ENCODE measurements at places on chromosomes 11 and 22.

DNA sequence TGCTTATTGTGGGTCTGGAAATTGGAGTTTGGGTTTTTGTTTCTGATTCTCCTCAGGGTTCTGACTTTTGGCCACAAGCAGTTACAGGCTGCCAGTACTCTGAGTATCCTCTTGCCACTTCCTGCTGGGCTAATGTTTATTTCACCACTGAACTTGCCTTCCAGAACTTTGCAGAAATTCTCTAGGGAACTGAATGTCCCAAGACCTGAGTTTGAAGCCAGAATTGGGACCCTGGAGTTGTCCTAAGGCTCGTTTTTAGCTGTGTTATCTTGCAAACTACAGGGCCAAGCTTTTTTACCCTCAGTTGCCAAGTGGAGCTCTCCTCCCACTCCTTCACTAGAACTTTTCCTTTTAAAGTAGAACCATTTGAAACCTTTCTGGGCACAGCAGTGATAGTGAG, 89.9 kb downstream of the FAT3 start:
- no peak for DNase-seq

GRCh38 chr11:44221992-44222391, 87.9 kb downstream of the ALX4 start:
- no peak for DNase-seq

GRCh38 chr11:67016550-67016949, 6.4 kb upstream of the SYT12 start:
- no peak for DNase-seq

DNA sequence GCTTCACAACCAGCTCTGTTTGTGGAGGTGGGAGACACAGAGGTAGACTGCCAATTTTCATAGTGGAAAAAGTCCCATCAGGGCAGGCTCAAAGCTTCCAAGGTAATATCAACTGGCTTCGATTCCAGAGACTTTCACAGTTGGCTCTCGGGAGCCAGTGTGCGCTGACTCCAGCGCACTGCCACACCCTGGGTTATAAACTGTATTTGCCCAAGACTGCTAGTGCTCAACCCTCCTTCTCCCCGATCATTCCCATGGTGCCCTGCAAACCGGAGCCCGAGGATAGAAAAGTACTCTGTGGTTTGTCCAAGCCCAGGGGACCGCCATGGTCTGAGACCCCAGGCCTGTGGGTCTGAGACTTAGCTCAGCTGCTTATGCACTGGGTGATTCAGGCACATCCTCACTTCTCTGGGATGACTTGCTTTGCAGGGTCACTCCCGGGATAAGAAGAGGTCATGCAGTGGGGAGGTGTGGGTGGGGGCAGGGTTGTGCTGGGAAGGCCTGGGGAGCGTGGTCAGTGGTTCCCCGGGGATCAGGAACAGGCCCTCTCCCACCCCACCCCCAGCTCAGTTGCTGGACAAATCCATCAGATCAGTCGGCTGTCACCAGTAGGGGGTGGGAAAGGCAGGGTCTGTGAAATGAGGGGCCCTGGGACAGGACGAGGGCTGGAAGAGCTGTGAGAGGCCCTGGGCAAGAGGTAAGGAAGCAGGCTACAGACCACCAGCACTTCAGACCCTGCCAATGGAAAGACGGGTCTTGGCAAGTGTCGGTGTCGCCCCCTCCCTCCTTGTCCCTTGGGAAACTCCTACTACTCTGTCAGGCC, 26.7 kb upstream of the PICK1 start:
- DNase-seq = no peak

DNA sequence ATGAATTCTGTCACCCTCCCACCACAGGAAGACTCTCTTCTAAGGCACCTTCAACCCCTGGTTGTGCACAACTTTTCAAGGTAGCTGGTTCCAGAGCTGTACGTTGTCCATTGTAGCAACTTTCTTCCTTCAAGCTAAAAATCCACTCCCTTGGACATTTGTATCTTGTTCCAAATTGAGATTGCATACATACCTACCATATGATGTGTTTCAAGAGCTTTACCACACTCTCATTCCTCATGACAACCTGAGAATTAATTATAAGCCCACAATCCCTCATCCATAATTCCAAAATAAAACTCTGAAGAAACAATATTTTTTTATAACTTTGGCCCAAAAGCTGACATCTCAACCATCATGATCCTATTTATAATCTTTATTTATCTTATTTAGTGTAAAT, 3.0 kb downstream of the OR52W1 start:
- no peak for DNase-seq

DNA sequence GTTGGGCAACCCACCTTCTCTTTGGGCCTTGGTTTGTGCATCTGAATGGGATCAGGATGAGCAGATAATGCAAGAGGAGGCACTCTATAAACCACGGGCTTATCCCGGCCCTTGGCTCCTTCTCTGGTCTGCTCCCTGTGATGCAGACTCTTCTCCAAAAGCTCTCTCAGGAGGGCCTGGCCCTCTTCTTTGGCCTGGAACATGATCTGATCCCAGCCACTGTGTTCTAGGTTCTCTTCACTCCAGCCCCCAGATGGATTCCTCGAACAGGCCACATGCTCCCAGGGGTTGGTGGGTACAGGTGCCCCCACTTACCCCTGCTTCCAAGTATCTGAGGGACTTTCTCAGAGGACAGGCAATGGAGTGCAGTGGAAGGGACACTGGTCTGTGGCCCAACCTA, 8.7 kb upstream of the UCP3 start:
- no peak for DNase-seq

GRCh38 chr11:17906436-17906835, 106.4 kb downstream of the SERGEF start:
- no peak for DNase-seq

- DNase-seq = no peak
Observed at GRCh38 chr11:79421820-79422219, 19.0 kb downstream of the TENM4 start.

GRCh38 chr11:121950160-121950559, 165.9 kb downstream of the BLID start:
- DNase-seq = no peak

GRCh38 chr11:119194811-119195440, 9.7 kb downstream of the NHERF4 start:
- no peak for DNase-seq

DNA sequence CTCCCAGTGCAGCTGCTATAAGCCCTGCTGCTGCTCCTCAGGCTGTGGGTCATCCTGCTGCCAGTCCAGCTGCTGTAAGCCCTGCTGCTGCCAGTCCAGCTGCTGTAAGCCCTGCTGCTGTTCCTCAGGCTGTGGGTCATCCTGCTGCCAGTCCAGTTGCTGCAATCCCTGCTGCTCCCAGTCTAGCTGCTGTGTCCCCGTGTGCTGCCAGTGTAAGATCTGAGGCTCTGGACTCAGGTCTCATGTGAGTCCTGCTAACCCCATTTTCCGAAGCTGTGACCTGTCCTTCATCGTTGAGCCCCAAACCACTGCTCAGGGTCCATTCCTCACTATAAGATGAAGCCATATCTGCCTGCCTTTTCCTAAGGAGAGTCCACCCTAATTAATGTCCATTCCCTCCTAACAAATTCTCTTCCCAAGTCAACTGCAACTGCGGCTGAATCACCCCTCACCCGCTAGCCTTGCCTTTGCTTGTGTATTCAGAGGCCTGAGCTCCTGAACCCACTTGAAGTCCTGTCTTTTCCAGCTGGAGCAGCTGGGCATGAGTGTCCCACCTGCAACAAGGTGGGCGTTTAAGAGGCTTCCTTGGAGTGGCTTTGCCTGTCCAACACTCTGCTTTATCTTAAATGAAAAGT, 626 bp downstream of the KRTAP5-7 start:
- DNase-seq = no peak

- DNase-seq = no peak
Observed at GRCh38 chr22:44383064-44383575, 70.4 kb upstream of the SHISAL1 start.

GRCh38 chr11:45603946-45604682, 61.3 kb downstream of the CHST1 start:
- DNase-seq = no peak

DNA sequence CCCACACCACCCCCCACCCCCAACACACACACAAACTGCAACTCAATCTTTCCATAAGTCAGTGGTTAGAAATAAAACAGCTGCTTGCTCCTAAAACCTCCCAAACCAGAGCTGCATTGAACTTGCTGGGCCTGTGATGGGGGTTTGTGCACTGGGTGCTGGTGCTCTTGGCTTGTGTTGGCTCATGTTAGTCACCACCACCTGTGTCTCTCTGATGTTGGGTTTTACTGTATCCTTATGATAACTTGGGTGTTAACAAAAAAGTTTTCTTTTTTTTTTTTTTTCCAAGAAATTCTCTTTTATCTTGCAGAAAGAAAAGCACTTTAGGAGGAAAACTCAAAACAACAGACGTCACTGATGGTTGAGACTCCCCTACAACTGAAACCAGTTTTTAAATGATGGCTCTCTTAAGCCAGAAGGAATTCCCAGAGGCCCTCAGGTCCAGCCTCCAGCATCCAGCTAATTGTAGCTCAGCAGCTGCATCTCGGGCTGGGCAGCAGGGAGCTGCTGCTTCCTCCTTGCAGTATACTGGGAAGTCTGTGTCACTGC, 79.9 kb upstream of the DRD2 start:
- DNase-seq = no peak

DNA sequence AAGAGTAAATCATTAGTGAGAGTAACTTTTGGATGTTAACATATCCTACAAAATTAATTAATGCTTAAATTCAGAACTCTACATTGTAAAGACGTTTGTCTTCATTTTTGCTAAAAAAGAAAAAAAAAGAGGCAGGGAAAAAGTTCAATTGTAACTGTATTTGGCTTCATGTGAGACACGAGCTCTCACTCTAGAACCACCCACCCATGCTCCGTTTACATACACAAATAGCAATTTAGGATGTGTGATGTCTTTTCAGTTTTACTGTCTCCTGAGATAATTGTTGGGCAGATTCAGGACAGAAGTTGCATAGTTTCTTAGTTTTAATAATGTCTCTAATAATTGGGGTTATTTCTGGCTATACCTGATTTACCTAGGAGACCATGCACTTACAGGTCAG, 248.6 kb downstream of the AASDHPPT start:
- no peak for DNase-seq

GRCh38 chr11:45105233-45105983, 41.0 kb upstream of the PRDM11 start:
- peak; percentile 67 for DNase-seq

- peak; percentile 41 for DNase-seq
Observed at GRCh38 chr22:35838855-35839576, 121.3 kb downstream of the APOL5 start.

- no peak for DNase-seq
Observed at GRCh38 chr22:25690798-25691197, 51.2 kb upstream of the MYO18B start.

DNA sequence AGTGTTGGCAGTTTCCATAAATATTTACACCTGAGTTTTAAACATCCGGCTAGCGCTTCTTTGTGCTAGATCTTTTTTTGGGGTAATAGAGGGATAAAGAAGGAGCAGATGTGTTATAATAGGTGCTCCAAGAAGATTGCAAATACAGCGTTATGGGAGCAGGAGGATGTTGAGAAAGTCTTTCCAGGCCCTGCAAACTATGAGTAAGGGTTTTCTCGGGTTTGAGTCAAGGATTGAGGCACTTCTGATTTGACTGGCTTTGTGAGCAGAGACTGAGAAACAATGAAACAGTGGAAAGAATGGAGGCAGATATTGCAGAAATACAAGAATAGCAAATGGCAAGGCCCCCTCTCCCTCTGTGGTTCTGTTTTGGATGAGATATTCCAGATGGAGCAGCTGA, 155.0 kb upstream of the TIMP3 start:
- DNase-seq = no peak

DNA sequence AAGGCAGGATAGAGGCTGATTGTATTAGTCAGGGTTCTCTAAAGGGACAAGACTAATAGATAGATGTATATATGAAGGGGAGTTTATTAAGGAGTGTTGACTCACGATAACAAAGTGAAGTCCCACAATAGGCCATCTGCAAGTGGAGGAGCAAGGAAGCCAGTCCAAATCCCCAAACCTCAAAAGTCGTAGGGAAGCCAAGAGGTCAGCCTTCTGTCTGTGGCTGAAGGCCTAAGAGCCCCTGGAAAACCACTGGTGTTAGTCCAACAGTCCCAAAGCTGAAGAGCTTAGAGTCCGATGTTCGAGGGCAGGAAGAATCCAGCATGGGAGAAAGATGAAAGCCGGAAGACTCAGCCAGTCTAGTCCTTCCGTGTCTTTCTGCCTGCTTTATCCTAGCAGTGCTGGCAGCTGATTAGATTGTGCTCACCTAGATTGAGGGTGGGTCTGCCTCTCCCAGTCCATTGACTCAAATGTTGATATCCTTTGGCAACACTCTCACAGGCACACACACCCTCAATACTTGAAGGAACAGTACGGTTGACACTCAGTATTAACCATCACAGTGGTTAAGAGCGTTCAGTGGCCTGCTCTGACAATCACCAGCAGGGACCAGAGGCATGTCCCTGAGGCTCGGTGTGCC, 135.6 kb downstream of the CSNK2A3 start:
- DNase-seq = no peak

GRCh38 chr22:22882033-22882717, 5.4 kb upstream of the IGLL5 start:
- DNase-seq = peak; percentile 49

- DNase-seq = no peak
Observed at GRCh38 chr22:48144318-48144717, 1381.9 kb downstream of the TBC1D22A start.

- DNase-seq = no peak
Observed at GRCh38 chr11:66867425-66868040, 10.7 kb downstream of the LRFN4 start.

DNA sequence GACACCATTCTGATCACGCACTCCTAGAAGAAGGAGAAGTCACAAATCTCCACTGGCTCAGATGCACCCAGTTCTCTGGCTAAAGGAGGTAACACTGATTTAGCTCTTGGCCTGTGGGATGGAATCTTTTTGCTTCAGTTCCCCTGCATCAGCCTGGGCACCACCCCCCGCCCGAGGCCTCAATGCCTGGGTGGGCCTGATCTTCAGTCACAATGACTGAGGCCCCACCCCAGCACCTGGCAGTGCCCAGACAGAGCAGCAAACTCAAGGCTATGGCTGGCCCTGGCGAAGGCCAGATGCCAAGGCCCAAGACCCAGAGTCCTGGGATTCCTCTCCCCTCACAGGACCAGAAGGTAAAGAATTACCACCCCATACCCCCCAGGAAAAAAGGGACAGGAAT, 5.0 kb downstream of the CYB561A3 start:
- DNase-seq = no peak

DNA sequence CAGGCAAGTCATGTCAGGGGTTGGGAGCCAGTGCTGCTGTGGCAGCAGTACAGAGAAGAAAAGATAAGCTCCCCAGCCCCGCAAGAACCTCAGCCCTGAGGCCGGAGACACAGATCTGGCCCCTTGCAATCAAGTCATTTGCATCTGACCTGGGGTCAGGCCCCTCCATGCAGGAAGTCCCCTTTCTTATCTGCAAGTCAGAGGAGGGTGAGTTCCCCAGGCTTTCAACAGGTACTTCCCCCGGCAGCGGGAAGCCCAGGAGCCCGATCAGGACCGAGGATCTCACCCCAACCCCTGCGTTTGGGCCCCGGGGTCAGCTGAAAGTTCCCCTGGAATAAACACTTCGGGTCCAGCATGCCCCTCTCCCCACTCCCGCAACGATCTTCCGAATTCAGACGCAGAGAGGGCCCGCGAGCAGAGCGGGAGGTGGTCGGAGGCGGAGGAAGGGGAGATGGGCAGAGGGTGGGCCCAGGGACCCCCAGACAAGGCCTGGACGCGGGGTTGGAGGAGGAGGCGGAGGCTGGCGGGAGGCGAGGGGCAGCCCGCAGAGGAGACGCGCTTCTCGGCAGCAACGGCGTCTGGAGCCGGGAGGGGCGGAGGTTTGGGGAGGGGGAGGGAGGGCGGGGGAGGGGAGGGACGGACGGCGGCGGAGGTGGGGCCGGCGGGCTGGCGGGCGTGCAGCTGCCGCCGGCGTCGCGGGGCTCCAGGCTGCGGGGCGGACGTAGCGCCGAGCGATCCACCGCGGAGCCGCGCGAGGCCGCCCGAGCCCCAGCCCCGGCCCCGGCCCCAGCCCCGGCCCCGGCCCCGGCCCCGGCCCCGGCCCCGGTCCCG, at the start of gene TSPAN18:
Gene TSPAN18 (plus strand): TSS at position 680 of the 831 bp plus-strand sequence. CDS start 179,455 bp downstream, outside the sequence.
- DNase-seq = no peak
